ENCODE measurements at places on chromosomes 13 and 19.
A peak's percentile ranks its signal among the peaks of the same experiment; 100 is the strongest.

GRCh38 chr13:70171151-70171550, 62.9 kb upstream of the KLHL1 start:
- DNase-seq = no peak

DNA sequence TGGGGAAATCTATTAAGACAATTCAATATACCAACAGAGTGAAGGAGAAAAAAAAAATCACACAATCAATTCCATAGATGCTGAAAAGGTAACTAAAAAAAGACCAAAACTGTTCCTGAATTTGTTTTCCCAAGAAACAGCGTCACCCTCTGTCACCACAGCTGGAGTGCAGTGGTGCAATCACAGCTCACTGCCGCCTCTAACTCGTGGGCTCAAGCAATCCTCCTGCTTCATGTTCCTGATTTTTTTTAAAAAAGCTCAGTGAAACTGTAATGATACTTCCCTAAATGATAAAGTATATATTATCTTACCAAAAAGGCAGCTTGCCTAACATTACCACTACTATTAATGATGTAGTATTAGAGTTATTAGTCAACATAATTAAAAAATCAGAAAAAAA, 19.6 kb upstream of the ZFP14 start:
- no peak for DNase-seq

DNA sequence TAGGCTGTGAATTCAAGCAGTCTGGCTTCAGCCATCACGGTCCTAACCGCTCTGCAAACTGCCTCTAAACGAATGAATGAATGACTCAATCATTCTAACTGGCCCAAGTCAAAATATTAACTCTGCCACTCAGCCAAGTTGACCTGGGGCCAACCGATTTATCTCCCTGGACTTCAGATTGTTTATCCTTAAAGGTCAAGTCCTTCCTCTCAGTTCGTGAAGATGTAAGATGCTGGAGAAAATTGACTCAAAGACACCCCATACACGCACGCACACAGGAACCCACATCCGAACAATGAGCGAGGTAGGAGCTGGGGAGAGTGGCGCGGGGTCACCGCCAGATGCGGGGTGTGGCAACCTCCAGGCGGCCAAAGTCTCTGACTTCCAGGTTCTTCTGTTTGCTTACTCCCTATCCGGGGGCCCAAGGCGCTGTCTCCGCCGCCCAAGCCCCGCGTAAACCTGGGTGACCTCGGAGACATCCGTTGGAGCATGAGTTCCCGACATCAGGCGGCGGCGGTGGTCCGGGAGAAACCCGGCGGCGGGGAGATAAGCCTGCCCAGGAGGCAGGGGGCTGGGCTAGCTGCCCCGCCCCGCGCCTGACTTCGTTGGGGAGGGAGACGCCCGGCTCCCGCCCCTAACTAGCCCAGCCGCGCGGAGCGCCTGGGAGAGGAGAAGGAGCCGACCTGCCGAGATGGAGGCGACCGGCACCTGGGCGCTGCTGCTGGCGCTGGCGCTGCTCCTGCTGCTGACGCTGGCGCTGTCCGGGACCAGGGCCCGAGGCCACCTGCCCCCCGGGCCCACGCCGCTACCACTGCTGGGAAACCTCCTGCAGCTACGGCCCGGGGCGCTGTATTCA, at the start of gene CYP2S1:
CYP2S1 (plus strand) TSS at position 646 of the 856 bp plus-strand sequence; CDS start at position 692, 46 bp downstream.
- no peak for DNase-seq

DNA sequence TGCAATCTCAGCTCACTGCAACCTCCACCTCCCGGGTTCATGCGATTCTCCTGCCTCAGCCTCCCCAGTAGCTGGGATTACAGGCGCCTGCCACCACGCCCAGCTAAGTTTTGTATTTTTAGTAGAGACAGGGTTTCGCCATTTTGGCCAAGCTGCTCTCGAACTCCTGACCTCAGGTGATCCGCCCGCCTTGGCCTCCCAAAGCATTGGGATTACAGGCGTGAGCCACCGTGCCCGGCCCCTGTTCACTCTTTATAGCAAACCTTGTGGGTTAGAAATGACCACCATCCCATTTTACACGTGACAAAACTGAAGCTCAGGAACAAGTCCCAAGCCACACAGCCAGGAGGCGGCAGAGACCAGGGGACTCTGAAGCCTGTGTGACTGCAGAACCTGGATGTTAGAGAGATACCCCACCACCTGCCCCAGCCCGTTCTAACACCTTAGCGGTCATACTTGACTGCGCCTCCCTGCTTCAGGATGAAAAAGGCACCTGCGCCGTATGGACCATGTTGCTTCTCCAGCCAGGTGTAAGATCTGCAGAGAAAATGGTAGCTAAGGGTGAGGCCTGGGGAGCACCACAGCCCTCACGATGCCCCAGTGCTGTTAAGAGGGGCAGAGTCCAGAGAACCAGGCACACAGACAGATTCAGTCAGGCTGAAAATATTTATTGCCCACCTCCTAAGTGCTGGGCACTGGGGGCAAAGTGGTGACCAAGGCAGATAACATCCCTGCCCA, 3.6 kb downstream of the DMAC2 start:
- no peak for DNase-seq

- peak; percentile 44 for DNase-seq
Observed at GRCh38 chr19:37654629-37655300, 500 bp downstream of the ZFP30 start.

DNA sequence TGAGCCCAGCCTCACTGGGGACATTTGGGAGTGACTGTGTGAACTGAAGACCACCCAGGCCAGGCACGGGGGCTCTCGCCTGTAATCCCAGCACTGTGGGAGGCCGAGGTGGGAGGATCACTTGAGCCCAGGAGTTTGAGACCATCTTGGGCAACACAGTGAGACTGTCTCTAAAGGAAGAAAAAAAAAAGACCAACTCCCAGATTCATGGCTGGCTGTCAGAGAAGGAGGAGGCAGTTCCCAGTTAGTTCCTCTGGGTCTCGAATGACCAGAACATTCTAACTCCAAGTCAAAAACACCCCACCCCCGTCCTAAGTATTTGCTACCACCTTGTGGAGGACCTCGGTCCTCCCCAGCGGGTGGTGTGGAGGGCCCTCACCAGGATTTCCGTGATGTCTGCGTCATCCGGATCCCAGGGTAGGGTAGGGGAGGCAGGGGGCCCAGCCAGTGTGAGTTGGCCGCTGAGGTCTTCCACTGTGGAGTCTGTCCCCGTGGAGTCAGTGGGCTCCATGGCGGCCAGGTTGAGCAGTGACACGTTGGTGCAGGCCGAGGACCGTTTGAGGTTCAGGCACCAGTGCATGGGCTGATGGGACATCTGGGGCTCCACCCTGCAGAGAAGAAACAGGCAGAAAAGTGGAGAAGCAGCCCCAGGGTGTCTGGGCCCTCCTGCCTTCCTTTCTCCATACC, 1.3 kb downstream of the TSKS start:
- DNase-seq = peak; percentile 58

DNA sequence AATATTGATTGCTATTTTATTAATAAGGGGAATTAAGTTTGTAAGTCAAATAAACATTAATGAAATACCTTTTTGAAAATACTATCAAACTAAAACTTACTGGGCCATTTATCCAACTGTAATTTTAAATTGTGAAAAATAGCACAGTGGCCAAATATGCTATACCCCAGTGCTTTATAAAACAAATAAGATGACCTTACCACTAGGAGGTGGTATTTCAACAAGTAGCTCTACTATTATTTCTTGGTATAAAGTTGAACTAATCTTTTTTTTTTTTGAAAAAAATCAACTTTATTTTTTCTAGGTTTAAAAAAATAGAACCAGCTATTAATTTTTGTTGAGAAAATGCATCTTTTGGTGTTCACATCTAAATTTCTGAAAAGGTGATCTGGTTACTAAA, 14.7 kb downstream of the LACC1 start:
- no peak for DNase-seq

DNA sequence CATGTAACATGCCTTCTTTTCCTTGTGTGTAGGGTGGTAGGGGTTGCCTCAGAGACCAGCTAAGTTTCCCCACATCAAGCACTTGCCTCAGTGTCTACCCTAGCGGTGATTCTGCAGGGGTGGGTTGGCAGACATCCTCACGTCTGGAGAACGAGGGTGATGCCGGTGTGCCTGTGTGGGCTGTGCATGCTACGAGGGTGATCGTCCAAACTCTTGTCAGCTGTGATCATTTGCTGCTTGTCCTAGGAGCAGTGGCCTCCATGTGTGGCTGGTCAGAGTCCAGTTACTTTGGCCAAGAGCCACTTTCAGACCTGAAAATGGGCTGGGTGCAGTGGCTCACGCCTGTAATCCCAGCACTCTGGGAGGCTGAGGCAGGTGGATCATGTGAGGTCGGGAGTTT, 5.1 kb downstream of the GPI start:
- no peak for DNase-seq

DNA sequence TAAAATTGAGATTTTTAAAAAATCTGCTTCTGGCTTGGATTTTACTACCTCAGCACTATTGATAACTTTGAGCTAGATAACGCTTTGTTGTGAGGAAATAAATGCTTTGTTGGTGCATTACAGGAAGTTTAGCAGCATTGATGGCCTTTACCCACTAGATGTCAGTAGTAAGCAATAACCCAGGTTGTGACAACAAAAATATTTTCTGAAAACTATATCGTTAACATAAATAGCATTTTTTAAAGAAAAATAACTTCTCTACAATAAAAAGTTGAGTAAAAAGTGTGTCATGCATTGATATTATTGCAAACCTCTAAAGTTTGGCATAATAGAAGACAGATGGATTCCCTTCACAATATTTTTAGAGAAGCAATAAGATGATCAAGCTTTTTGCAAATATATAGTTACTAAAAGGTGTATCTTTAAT, 1246.5 kb downstream of the UQCRFS1 start:
- DNase-seq = no peak

DNA sequence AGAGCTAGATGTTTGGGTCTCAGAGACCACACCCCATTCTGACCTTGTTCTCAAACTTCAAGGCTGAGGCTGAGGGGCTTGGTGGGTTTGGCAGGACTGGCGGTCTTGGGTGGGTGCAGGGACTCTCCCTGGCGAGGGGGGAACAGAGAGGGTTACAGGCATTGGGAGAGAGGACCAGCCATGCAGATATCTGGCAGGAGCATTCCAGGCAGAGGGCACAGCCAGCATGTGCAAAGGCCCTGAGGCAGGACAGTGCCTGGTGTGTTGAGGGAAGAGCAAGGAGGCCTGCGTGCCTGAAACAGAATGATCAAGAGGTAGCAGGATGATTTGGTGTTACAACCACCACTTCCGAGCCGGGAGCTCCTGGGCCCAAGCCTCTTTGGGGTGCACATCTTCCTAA, 27.4 kb downstream of the NFILZ start:
- no peak for DNase-seq

DNA sequence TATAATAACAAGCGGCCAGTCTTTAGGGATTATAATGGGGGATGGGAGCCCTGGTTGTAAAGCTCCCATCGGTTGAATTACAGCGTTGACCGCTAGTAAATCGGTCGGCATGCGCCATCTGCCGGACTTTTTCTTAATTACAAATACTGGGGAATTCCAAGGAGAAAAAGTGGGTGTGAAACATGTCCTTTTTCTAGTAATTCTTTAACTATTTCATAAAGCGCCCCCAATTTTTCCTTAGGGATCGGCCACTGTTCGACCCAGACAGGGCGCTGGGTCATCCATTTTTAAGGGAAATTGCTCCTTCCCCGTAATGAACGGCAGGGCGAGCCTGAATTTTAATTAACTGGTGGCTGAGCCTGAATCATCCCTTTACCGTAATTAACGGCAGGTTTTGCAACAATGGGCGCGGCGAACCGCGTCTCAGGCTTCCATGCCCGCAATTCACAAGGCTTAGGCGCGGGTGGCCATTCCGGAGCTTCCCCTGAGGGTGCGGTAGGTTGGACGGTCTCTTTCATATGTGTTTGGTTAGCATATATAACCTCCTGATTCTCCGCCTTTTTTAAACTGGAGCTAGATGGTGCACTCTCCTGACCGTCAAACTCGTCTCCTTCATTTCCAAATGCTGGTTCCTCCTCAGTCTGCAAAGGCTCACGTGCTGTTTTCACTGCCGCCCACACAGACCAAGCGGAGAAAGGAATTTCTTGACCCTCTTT, 30.2 kb upstream of the EVI5L start:
- DNase-seq = peak; percentile 67

- no peak for DNase-seq
Observed at GRCh38 chr13:82344867-82345266, 1537.4 kb downstream of the SLITRK1 start.

DNA sequence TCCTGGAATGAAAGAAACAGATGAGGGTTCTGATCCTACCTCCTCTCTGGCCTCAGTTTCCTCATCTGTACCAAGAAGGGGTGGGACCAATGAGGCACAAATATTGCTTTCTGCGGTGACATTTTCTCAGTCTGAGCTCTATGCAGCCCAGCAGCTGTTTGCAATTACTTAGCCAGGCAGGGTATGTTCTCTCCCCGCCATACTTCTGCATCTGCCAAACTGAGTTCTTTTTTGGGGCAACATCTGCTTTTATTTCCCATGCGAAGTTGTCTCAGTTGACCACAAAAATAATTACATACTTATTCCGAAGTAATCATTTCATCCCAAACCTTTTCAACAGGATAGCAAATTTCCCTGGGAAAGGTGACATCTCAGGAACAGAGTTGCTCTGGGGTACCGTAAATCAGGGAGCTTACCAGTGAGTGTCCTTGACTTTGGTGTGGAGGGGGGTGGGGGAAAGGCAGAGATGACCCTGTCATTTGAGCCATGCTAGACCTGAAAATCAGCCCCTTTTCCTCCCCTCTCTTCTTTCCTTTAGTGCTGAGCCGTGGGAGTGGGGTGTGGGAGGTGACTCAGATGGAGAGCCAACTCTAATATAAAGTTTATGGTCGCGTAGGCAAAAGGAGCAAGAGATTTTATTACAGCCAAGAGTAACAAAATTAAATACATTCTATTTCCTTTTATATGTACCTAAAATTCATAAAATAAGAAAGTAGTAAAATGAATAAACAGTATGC, 165.7 kb upstream of the KL start:
- DNase-seq = peak; percentile 53

- DNase-seq = no peak
Observed at GRCh38 chr19:993831-994393, 6.3 kb upstream of the GRIN3B start.

GRCh38 chr13:100646030-100646673, 28.4 kb downstream of the TMTC4 start:
- DNase-seq = no peak

- no peak for DNase-seq
Observed at GRCh38 chr13:69866555-69866954, 241.1 kb upstream of the ATXN8OS start.

DNA sequence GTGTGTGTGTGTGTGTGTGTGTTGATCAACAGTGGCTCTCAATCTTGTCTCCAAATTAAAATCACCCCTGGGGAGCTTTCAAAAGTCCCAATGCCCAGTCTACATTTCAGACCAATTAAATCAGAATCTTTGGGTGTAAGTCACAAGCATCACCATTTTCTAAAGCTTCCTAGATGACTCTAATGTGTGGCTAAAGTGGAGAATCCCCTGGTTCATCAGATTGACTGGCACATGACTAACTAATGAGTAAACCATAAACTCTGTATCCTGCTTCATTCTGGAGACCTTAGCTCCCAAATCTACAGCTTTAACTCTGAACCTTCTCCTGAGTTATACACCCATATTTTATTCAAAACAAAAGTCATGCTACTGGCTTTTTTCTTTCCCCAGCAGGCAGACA, 131.3 kb downstream of the SUCLA2 start:
- DNase-seq = no peak

GRCh38 chr19:55156202-55157063, 1.1 kb downstream of the TNNI3 start:
- DNase-seq = peak; percentile 44
